Globus pallidus (tissue), 1 donor: ENCODE measurements at places on chromosomes 3 and 15.

- DNase-seq: no peak
Measured at GRCh38 chr3:148680289-148680688, 17.4 kb upstream of the AGTR1 start.

DNA sequence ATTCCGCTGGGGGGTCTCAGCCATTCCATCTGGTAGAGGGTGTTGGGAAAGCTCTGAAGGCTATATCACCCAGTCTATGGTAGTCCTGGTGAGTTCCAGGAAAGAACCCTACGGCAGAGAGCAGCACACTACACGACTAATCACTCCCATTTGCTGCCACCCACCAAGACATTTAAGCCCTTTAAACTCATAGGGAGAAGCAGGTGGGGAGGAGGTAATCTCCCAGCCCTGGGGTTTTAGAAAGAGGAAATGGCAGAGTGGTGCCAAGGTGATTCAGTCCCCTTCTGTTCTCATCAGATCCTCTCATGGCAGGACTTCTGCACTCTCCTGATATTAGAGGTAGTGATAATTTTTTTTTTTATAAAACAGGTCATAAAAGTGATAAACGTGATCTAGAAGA is 10.6 kb upstream of the VWA5B2 start:
- no peak for DNase-seq

- DNase-seq: no peak
Measured at GRCh38 chr3:182327196-182327681, 466.1 kb upstream of the ATP11B start.

DNA sequence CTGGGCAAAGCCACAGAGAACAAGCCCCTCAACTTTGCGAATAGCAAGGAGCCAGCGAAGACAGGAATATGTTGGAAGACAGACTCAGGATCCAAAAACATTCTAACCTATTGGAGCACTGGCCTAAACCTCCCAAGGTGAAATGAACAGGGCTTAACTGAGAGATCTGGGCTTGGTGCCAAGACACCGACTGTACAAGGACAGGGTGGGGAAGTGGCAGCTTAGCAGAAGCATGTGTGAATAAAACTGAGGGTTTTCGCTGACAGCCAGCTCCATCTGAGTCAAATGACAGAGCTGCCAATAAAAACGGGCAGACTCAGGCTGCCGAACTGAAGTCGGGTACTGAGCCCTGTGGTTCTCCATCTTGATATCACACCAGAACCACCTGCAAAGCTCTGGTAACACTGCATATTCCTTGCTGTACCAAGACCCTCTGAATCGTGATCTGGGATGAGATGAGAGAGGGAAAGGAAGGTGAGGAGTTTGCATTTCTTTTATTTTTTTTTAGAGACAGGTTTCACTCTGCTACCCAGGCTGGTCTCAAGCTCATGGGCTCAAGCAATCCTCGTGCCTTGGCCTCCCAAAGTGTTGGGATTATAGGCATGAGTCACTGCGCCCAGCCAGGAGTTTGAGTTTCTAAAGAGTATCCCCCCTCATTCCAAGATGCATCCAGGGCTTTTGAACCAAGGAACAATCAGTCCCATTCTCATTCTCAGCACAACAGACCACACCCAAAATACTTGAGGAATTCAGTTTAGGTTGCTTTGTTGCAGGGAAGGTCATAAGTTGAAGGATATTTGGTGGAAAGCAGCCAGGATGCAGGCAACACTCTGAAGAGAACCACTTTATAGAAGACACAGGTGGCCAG is 6.0 kb upstream of the PLCB2 start:
- no peak for DNase-seq

DNA sequence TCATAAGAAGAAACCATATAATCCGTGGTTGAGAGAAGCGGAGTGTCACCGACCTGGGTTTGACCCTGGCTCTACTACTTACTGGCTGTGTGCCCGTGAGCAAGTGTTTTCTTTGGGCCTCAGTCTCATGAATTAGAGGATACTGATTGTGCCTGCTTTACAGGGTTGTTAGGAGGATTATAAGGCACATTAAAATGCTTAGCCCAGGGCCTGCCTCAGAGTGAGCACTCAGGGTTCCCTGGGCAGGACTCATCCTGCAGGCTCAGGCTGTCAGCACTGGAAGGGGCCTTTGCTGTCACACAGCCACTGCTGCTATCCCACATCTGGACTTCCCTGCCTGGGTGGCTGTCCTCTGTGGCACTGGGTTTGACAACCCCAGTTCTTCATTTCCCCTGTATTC is 4.7 kb downstream of the PLA2G4F start:
- DNase-seq: no peak

- no peak for DNase-seq
Measured at GRCh38 chr3:101202640-101203039, 117.7 kb downstream of the IMPG2 start.

DNA sequence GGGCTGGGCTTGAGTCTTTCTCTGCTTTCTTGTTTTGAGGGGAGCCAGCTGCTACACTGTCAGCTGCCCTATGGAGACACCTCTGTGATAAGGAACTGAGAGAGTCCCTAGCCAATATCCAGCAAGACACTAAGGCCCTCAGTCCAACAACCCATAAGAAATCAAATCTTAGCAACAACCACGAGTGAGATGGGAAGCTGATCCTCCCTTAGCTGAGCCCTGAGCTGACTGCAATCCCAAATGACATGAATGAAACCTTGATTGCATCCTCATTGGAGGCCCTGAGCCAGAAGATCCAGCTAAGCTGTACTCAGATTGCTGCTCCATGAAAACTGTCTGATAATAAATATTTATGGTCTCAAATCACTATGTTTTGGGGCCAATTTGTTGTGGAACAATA is 302.1 kb upstream of the MME start:
- no peak for DNase-seq

DNA sequence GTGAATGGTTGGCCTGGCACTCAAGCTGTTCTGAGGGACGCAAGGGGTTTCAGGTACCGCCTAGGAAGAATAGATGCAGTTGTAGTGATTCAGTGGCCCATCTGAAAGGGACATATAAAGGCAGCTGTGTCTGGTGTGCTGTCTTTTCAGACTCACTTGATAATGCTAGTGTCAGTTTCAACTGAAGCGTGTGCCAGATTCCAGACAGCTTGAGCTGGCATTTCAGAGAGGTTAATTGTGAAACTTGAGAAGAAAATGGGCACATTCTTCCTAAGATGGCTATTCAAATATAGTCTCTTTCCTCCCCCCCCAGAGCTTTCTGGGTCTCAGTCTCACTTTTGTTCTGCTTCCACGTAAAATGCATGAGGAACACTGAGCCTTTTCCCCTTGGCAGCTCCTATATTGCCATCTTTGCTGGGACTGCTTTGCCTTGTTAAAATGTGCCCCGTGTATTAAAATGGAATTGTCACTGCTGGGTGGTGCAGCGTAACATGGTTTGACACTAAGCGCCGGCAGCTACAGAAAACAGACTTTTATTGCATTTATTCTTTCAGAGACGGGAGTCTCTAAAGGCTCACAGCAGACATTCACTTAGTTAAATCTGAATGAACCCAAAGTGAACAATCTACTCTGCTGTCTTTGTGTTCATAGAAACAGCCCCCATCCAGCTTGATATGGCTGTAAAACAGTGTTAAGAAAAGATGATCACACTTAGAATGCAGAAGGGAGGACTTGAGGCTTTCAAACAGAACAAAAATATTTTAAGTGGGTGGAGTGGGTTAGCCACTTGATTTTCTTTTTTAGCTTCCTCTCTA is 478.7 kb downstream of the RBMS3 start:
- no peak for DNase-seq

DNA sequence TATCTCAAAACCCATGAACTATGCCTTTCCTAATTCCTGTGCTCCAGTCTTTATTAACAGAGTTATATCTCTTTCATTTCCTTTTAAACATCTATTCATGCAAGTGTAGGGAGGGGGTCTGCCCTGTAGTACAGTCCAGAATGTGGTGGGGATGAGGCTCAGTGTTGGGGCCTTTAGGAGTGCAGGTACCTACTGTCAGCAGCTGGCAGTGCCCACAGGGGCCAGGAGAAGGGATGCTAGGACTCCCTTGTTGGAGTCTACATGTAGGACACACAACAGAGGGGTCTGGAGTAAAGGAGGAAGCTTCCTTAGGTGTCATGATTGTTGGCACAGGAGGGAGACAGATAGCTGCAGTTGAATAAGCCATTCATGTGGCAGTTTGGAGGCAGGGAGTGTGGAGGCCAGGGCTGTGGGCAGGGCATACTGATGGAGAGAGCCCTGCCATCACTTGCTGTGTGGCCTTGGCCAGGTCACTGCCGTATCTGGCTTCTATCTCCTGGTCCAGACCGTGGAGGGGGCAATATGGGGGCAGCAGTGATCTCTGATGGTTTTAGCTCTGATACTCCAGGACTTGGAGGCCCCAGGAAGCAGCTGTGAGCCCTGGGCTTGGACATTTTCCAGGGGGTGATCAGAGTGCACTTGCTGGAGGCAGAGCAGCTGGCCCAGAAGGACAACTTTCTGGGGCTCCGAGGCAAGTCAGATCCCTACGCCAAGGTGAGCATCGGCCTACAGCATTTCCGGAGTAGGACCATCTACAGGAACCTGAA is 29.5 kb downstream of the ESYT3 start:
- DNase-seq: no peak

DNA sequence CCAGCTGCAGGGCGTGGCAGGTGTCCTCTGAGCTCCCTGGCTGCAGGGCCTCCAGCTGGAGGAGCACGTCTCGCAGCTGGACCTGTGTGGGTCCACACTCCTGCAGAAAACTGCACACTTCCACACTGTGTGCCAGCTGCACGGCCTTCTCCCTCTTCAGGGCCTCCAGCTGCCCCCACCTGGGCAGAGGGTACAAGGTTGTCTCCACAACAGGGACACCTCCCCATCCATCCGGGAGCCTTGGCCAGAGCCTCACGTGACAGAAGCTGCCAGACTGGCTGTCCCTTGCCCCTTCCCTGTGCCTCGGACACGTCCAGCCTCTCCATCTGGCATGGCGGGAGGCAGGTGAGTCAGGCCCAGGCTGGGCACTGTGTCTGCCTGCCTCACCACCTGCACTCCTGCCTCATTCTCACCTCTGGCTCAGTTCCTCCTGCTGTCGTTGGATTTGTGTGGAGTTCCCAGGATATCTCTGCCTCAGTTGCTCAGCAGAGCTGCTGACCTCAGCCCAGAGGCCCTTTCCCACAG is 14.5 kb downstream of the SPTBN5 start:
- DNase-seq: no peak

GRCh38 chr15:23420806-23421575 is 26.1 kb downstream of the GOLGA6L2 start:
- DNase-seq: no peak

- DNase-seq: no peak
Measured at GRCh38 chr3:38647217-38647970, 2.1 kb downstream of the SCN5A start.

DNA sequence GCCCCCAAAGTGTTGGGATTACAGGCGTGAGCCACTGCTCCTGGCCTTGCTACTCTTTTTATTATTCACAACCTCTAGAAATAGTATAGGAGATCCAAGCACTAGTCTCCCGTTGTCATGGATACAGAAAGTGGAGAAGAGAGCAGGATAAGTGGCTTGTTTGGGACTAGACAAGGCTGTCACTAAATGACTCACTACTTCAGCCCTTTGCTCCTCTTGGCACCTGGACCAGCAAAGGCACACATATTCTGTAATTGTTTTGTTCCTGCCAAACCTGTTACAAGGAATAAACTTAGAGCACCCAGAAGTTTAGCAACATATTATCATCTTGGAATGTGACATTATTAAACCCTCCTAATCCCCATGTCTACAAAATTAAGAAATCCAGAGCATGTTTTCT is 427.2 kb upstream of the THBS1 start:
- no peak for DNase-seq

- DNase-seq: no peak
Measured at GRCh38 chr15:83651541-83651940, 2.4 kb upstream of the ADAMTSL3 start.
